ENCODE measurements at places on chromosomes 16 and 17. TPM values are rescaled to one million over a fixed set of nuclear protein-coding genes. Genes with fewer than 3 reads are reported as not detected.

CDT1 gene
- 16.4 TPM for total RNA-seq

NEK8 gene
- total RNA-seq = 5.0 TPM

FOXN1 gene
- total RNA-seq = not detected

YBX2 gene
- 0.47 TPM for total RNA-seq

SLC39A11 gene
- 17.3 TPM for total RNA-seq

SETD1A gene
- 21.8 TPM for total RNA-seq

GTF3C1 gene
- 78.5 TPM for total RNA-seq

KRT33A gene
- not detected for total RNA-seq

CDRT15L2 gene
- total RNA-seq = not detected

SLC9A5 gene
- 1.7 TPM for total RNA-seq

KRTAP2-3 gene
- total RNA-seq = not detected

ITGAL gene
- total RNA-seq = 0.20 TPM

PLA2G10 gene
- not detected for total RNA-seq

CLTC gene
- total RNA-seq = 188 TPM

TNK1 gene
- total RNA-seq = 1.9 TPM

All from A549 treated with ZK216348 at 1 μM for 4 hours (cell line).